CD14-positive monocyte (primary cell): ENCODE measurements at places on chromosomes 1 and 21. TPM values are rescaled to one million over a fixed set of nuclear protein-coding genes. Genes with fewer than 3 reads are reported as not detected.

GRCh38 chr1:152933196-152933595 is 13.8 kb upstream of the SPRR5 start:
- no peak overlapping the region for H3K27ac ChIP-seq
- H3K36me3 ChIP-seq, result no peaks in the 10 kb centered on the region
- no peaks in the 10 kb centered on the region for H3K27me3 ChIP-seq
- no peak overlapping the region for H3K4me3 ChIP-seq

GRCh38 chr1:160221089-160221488 is 15.9 kb downstream of the PEA15 start:
- no peak overlapping the region for H3K4me3 ChIP-seq
- no peaks in the 10 kb centered on the region for H3K27me3 ChIP-seq
- H3K27ac ChIP-seq, result no peak overlapping the region

DNA sequence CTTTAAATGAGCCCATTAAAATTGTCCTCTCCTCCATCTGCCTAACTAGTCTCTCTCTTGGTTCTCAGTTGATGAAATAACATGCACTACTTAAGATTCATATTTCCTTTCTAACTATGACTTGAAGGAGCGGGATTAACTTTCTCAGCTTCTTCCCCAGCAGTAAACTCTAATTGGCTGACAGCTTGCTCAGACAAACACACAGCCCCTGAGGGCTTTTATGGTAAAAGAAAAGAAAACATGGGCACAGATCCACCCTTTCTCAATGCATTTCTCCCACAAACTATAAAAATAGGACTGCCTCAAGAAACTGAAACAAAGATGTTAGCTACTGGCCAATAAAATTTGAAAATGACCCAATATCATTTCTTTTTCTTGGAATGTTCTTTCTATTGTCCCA is 703.1 kb downstream of the ADGRL2 start:
- H3K4me1 ChIP-seq, result no peaks in the 10 kb centered on the region
- H3K27me3 ChIP-seq, result no peaks in the 10 kb centered on the region

DNA sequence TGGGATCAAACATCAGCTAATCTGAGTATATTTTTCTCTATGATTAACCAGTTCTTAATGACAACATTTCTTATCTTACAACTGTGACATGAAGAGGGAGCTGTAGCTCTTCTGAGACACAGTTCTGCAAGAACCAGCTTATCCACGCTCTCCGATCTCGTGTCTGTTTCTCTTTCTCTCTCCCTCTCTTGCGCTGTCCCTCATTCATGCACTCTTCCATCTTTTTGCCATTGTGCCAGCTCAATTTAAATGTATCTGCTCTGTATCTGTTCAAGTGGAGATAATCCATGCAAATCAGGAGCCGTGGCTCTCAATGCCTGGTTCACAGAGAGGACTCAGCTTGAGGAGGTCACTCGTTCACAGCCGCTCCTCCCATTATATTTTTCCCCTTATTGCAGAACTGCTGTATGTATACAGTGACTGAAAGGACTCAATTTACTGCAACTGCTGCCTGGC is 494.7 kb upstream of the ADGRL2 start:
- no peak overlapping the region for H3K27ac ChIP-seq
- no peaks in the 10 kb centered on the region for H3K4me1 ChIP-seq
- H3K4me3 ChIP-seq, result peak overlapping the region; percentile 68
- no peaks in the 10 kb centered on the region for H3K36me3 ChIP-seq
- H3K27me3 ChIP-seq, result no peaks in the 10 kb centered on the region

- peaks cover 10% of the 10 kb centered on the region for H3K36me3 ChIP-seq
- H3K27ac ChIP-seq, result peak overlapping the region; percentile 23
- H3K4me1 ChIP-seq, result peaks cover 15% of the 10 kb centered on the region
- H3K4me3 ChIP-seq, result no peak overlapping the region
Observed at GRCh38 chr1:226945106-226945857, 5.2 kb downstream of the COQ8A start.

DNA sequence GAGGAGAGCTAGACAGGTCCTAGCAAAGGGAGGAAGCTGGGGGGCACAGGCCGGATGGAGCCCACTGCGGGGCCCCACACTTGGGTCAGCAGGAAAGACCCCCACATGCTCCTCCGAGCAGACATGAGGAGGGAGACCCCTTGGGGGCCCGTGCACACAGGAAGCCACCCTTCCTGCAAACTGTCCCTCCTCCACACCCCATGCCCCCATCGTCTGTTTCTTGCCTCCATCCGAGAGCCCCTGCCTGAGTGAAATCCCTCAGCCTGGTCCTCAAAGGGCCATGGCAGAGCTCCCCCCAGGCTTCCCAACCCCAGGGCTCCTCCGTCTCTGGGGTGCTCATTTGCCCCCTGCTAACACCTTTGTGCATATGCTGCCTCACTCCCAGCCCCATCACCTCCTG is 168.0 kb downstream of the PRDM16 start:
- no peaks in the 10 kb centered on the region for H3K4me1 ChIP-seq
- no peak overlapping the region for H3K4me3 ChIP-seq
- no peaks in the 10 kb centered on the region for H3K36me3 ChIP-seq

DNA sequence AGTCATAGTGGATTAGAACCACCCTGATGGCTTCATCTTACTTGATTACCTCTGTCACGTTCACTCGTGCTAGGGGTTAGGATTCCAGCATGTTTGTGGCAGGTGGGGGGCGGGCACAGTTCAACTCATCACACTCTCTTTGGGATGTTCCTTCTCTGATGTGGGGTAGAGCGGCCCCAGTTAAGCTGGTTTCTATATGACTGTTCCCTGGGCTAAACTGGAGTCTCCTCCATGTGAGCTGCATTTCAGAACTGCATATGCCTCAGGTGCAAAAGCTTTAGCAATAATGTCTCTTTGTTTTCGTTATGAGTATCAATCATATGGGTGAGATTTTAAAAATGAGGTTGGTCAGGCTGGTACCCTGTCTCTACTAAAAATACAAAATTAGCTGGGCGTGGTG is 393.2 kb downstream of the RPS6KC1 start:
- H3K4me3 ChIP-seq, result no peak overlapping the region
- DNase-seq, result no peak
- H3K4me1 ChIP-seq, result no peaks in the 10 kb centered on the region
- no peaks in the 10 kb centered on the region for H3K27me3 ChIP-seq

GRCh38 chr1:112522621-112523020 is 13.9 kb downstream of the WNT2B start:
- no peaks in the 10 kb centered on the region for H3K27me3 ChIP-seq
- H3K36me3 ChIP-seq, result no peaks in the 10 kb centered on the region
- no peak for DNase-seq
- H3K27ac ChIP-seq, result no peak overlapping the region

DNA sequence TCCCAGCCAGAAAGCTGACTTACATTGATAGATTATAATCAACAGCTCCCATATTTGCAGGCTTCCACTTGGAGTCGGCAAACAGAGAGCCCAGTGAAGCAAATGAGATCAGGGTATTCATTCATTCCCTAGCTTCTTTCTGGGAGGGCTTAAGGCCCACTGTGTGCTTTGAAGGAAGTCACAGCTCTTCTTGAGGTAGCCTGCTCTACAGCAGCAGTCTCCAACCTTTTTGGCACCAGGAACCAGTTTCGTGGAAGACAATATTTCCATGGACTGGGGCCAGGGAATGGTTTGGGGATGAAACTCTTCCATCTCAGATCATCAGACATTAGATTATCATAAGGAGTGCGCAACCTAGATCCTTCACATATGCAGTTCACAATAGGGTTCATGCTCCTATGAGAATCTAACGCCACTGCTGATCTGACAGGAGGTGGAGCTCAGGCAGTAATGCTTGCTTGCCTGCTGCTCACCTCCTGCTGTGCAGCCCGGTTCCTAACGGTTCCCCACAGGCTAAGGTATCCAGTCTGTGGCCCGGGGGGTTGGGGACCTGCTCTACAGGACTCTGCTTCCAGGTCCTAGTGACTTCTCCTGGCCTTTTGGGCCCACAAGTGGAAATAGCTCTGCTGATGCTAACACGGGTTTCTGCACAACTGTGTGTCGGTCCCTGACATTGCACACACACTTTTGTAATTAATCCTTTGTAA is 13.7 kb upstream of the ADAM30 start:
- H3K4me3 ChIP-seq, result no peak overlapping the region
- H3K36me3 ChIP-seq, result peaks cover 33% of the 10 kb centered on the region
- no peaks in the 10 kb centered on the region for H3K27me3 ChIP-seq
- no peak for DNase-seq
- H3K4me1 ChIP-seq, result no peaks in the 10 kb centered on the region

DNA sequence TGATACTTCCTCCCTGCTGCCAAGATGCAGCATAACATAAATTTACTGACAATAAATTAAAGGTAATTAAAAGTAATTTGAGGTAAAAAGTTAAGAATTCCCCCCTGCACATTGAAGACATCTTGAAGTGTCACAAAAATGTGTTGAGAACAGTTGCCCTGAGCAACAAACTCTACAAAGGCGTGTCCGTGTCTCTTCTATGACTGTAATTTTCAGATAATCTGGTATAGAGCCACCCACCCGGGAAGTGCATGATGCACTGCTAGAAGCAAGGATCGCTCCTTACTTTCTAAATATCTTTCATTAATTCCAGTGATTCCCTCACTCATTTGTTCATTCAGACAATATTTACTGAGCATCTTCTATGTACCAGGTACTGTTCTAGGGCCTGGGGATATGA is 11.0 kb upstream of the CASQ1 start:
- no peak overlapping the region for H3K4me3 ChIP-seq
- no peaks in the 10 kb centered on the region for H3K27me3 ChIP-seq
- no peaks in the 10 kb centered on the region for H3K4me1 ChIP-seq
- peaks cover 8% of the 10 kb centered on the region for H3K36me3 ChIP-seq

DNA sequence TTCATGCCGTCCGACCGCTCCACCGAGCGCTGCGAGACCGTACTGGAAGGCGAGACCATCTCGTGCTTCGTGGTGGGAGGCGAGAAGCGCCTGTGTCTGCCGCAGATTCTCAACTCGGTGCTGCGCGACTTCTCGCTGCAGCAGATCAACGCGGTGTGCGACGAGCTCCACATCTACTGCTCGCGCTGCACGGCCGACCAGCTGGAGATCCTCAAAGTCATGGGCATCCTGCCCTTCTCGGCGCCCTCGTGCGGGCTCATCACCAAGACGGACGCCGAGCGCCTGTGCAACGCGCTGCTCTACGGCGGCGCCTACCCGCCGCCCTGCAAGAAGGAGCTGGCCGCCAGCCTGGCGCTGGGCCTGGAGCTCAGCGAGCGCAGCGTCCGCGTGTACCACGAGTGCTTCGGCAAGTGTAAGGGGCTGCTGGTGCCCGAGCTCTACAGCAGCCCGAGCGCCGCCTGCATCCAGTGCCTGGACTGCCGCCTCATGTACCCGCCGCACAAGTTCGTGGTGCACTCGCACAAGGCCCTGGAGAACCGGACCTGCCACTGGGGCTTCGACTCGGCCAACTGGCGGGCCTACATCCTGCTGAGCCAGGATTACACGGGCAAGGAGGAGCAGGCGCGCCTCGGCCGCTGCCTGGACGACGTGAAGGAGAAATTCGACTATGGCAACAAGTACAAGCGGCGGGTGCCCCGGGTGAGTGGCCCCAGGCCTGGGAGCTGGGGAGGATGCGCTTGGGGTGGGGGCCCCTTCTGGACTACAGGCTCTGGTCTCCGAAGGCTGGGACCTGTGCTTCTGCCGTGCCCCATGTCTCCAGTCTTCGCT is 1.1 kb downstream of the SKI start:
- H3K36me3 ChIP-seq, result no peaks in the 10 kb centered on the region
- H3K4me3 ChIP-seq, result peak overlapping the region; percentile 80
- H3K27ac ChIP-seq, result no peak overlapping the region

DNA sequence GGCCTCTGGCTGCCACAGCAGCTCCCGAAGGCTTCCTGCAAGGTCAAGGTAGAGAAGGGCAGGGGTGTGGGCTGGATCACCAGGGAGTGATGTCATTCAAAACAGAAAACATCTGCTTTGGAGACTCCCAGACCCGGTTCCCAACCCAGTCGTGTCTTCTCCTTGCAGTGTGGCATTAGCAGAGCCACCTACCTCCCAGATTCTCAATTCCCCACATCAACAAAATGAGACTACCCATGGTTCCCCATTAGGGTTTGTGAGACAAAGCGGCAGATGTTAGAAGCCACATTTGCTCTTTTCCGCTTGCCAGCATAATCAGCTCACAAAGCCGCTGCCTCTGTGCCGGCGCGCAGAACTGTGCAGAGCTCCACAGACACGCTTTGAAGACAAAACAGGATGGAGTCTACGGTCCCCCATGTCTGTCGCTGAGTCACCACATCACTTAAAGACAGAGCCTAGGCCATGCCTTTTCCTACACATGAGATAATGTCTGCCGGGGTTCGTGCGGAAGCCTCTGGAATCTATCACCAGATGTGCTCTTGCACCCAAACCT is 12.5 kb downstream of the KIF17 start:
- DNase-seq, result no peak
- H3K27ac ChIP-seq, result no peak overlapping the region
- H3K4me1 ChIP-seq, result no peaks in the 10 kb centered on the region
- no peaks in the 10 kb centered on the region for H3K27me3 ChIP-seq

GRCh38 chr21:42003051-42003461 is 7.1 kb downstream of the ZBTB21 start:
- H3K4me1 ChIP-seq, result no peaks in the 10 kb centered on the region
- H3K36me3 ChIP-seq, result peaks cover 46% of the 10 kb centered on the region
- no peak overlapping the region for H3K27ac ChIP-seq
- H3K4me3 ChIP-seq, result no peak overlapping the region
- peak; percentile 33 for DNase-seq

GRCh38 chr1:224183591-224184312 is 712 bp downstream of the DEGS1 start:
- peak; percentile 40 for DNase-seq
- H3K27ac ChIP-seq, result peak overlapping the region; percentile 62
- peak overlapping the region; percentile 67 for H3K4me3 ChIP-seq
- H3K27me3 ChIP-seq, result no peaks in the 10 kb centered on the region

- H3K36me3 ChIP-seq, result no peaks in the 10 kb centered on the region
- no peak overlapping the region for H3K4me3 ChIP-seq
- H3K27me3 ChIP-seq, result no peaks in the 10 kb centered on the region
- DNase-seq, result no peak
Observed at GRCh38 chr1:188991221-188991930, 1486.3 kb downstream of the BRINP3 start.

DNA sequence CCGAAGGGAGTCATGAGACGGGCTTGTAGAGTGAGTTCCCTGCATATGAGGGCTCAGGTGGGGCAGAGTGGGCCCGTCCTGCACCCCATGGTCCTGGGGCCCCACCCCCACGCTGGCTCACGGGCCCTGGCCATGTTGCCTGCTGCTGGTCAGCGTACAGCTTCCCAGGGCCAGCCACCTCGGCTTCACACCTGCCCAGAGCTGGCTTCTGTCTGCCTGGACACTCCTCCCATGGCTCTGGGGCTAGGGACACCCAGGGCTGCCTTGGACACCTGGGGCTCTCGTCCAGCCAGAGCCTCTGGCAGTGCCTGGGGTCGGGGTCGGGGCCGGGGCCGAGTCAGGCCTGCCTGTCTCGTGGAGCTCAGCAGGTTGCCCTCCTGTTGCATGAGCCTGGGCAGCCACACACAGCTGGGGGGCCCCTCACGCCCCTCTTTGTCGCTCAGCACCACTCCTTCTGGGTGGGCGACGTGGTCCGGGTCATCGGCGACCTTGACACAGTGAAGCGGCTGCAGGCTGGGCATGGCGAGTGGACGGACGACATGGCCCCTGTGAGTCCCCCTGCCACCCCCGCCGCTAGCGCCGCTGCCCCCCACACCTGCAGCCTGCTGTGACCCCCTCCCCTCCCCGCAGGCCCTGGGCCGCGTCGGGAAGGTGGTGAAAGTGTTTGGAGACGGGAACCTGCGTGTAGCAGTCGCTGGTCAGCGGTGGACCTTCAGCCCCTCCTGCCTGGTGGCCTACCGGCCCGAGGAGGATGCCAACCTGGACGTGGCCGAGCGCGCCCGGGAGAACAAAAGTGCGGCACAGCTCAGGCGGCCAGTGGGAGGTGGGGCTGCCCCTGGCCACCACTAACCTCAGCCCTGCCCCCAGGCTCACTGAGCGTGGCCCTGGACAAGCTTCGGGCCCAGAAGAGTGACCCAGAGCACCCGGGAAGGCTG is 5.5 kb upstream of the MMP23B start:
- no peak for DNase-seq
- H3K27ac ChIP-seq, result no peak overlapping the region
- H3K36me3 ChIP-seq, result no peaks in the 10 kb centered on the region
- peaks cover 8% of the 10 kb centered on the region for H3K27me3 ChIP-seq

- H3K27me3 ChIP-seq, result no peaks in the 10 kb centered on the region
- peaks cover 6% of the 10 kb centered on the region for H3K4me1 ChIP-seq
Observed at GRCh38 chr1:93768380-93768863, 86.8 kb upstream of the BCAR3 start.

Gene SYNC
- polyA plus RNA-seq, result 0.03 TPM in 1 of 2 replicates, not detected in the other
